ENCODE measurements at places on chromosomes 2 and 18. TPM values are rescaled to one million over a fixed set of nuclear protein-coding genes. Genes with fewer than 3 reads are reported as not detected.

FOSL2 gene
- total RNA-seq: 31.5 TPM

GPBAR1 gene
- total RNA-seq: not detected

LOXHD1 gene
- total RNA-seq: not detected

SLC4A5 gene
- under 0.01 TPM for total RNA-seq

DCDC2C gene
- total RNA-seq: not detected

Data from bronchus fibroblast of lung (primary cell).